ENCODE measurements at places on chromosomes 5 and 9.

- DNase-seq = peak; percentile 56
Observed at GRCh38 chr9:120985819-120986222, 59.2 kb upstream of the TRAF1 start.

- no peak for DNase-seq
Observed at GRCh38 chr5:111934511-111934910, 177.5 kb upstream of the NREP start.

- DNase-seq = no peak
Observed at GRCh38 chr9:83401328-83401900, 136.8 kb downstream of the FRMD3 start.

DNA sequence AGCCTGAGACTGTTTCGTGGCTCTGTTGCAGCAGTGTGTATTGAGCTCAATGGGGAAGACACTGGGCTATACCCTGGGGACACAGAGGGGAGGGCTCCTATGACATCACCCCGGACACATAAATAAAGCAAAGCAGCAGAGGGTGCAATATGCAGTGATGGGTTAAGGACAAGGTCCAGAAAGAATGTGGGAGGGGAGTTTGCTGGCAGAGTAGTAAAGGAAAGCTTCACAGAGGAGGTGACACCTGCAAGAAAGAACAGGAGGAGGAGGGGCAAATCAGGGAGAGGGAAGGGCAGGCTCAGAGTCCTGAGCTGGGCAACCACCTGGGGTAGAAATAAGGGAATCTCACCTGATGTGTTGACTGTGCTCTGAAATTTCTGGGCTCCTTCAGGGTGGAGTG, 35.3 kb upstream of the CDKN2AIPNL start:
- DNase-seq = no peak

- peak; percentile 23 for DNase-seq
Observed at GRCh38 chr9:70113403-70114022, 69.9 kb downstream of the MAMDC2 start.

GRCh38 chr9:2966565-2967300, 122.8 kb upstream of the PUM3 start:
- no peak for DNase-seq

DNA sequence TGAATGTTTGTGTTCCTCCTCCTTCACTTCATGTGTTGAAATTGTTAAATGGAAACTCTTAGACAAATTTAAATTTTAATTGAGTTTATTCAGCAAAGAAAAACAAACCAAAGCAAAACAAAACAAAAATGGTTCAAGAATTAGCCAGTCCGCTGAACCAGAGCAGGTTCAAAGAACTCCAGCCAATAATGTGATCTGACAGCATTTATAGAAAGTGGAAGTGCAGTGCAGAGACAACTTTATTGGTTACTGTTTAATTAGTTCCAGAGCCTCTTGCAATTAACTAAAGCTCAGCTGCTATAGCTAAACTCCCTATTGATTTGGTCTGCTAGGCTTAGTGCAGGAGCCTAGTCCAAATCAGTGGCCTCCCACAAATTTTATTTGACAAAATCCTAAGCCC, 132.9 kb downstream of the RNF180 start:
- DNase-seq = no peak

GRCh38 chr9:137123468-137123837, 8.9 kb upstream of the DPP7 start:
- DNase-seq = no peak

DNA sequence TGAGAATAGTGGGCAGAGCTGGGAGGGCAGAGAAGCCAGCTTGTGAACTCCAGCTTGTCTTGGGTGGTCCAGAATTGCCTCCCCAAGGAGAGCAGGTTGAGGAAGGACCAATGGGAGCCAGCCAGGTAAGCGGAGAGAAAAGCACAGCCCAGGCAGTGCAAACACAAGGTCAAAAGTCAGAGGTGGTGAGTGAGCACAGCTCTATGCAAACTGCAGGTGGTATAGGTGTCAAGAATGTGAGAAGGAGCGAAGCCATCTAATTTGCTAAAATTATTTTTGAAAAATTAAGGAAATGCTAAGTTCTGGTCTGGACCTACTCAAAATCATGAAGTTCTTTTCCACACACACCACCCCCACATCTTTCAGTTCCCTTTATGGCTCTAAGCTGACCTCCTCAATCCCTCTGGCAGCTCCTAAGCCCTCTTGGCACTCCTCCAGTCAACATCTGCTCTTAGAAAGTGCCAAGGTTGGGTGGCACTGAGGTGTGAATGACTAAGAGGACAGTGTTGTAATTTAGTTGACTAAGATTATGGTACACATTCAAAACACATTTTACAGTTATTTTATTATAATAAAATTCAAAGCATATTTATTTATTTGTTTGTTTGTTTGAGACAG, 6.6 kb upstream of the OTULINL start:
- DNase-seq = no peak

DNA sequence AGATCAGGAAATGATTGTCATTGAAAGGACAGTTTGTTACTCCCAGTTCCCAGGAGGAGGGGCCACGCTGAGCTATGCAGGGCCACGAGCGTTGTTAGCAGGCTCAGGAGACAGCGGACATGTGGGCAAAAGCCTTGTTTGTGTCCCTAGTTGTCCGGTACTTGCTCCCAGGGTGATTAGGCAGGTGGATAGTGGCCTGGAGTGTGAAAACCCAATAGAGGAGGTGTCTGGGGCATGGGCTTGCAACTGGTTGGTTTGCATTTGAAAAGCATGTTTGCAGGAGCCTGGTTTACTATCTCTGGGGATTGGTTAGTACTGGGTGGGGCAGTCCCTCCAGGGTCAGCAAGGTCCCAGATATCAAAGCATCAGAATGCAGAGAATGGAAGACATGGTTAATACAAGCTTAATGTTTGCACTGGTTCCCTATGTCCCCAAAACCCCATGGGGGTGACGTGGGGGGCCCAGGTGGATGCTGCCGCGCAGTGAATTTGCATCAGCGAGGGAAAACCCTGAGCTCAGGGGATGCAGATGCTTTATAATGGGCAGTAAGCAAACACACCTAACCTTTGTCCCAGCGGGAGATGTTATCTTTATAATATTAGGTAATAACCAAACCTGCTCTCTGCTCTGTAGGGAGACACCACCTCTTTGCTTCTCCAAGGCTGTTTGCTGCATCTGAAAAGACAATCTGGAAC, 39.7 kb downstream of the ROPN1L start:
- DNase-seq = peak; percentile 53

GRCh38 chr9:82903503-82903902, 159.4 kb downstream of the RASEF start:
- no peak for DNase-seq

DNA sequence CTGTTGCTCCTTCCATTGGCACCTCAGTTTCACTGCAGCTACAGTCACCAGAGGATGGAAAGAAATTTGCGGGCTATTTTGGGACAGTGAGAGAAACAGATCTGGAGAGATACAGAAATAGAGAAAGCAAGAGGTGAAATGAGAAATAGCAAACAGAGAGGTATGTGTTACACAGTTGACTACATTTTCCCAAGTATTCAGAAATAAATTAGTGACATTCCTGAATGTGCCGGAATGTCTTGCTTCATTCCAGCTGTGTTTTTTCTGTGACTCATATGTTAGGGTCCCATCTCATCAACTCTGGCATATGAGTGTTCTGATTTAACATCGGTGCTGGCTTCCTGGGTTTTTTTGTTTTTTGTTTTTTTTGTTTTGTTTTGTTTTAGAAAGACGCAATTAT, 63.8 kb upstream of the ZNF462 start:
- DNase-seq = peak; percentile 2

DNA sequence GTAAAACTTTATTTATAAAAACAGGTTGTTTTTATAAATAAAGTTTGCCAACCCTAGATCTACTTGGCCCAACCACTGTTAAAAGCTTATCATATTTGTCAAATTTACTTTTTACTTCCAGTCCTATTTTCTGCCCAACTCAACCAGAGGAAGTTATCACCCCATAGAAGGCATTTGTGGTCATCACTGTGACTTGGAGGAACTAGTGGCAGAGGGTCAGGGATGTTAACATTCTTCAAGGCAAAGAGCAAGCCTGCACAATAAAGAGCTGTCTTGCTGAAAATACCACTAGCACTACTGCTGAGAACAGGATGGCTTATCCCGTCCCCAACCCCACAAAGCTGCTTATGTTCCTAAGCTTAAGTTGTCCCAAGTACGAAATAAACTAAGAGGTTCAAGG, 22.3 kb downstream of the TTC33 start:
- no peak for DNase-seq

GRCh38 chr9:90680534-90680933, 37.9 kb upstream of the DIRAS2 start:
- no peak for DNase-seq

DNA sequence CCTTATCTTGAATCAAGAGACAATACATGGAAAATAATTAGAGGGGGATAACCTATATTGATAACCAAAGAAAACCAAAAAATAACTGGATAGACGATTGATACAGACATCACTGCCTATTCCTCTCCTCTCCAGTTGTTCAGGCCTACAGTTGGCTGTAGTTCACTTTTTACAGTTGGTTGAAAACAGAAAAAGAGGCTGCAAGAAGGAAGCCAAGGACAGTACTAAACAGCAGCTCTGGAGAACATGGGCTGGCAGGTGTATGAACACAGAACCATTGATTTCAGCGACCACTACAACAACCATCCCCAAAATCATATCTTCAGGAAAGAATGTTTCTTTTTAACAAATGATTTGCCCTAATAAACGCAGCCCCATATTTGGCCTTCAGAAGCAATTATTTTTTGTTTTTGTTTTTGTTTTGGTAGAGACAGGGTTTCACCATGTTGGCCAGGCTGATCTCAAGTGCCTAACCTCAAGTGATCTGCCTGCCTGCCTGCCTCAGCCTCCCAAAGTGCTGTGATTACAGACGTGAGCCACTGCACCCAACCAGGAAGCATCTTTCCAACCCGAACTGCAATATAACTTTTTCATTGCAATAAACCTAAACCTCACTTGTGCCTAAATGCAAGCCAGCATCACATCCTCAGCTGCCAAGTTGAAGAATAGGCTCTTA, 64.3 kb downstream of the MLLT3 start:
- DNase-seq = no peak

DNA sequence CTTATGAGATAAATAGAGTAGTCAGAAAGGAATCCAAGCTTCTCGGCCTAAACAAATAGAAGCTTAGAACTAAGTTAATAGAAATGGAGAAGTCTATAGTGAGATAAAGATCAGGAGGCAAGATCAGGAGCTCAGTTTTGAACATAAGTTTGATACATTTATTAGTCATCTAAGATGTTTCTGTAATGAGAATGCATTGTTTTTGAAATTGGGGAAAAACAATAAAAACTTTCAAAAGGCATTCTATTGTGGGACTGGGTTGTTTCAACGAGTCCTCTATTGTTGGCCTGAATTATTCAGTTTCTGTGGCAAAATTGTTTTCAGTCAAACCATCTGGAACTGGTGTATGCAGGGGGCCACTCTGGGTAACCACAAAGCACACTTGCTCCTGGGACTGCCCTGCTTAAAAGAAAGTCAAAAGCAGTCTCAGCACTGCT, 181.0 kb upstream of the CLINT1 start:
- DNase-seq = no peak

- no peak for DNase-seq
Observed at GRCh38 chr5:136075466-136075891, 46.7 kb downstream of the TGFBI start.

- DNase-seq = no peak
Observed at GRCh38 chr5:103346162-103346748, 87.7 kb downstream of the MACIR start.

DNA sequence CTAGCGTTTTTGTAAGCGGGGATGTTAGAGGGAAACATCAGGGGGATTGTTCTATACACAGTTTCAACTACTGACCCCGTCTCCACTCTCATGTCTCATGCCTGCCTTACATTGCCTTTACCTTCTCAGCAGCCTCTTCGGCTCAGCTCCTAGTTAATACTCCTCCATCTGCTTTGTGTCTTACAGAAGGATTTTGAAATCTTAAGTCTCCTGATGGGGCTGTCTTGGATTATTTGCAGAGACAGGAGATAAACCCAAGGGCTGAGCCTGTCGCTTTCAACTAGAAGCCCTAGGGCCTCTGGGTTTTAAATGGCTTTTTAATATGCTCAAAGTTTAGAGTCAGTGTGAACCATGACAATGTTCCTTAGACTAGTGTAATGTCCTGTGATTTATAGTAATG, 161.5 kb downstream of the CARTPT start:
- DNase-seq = no peak

DNA sequence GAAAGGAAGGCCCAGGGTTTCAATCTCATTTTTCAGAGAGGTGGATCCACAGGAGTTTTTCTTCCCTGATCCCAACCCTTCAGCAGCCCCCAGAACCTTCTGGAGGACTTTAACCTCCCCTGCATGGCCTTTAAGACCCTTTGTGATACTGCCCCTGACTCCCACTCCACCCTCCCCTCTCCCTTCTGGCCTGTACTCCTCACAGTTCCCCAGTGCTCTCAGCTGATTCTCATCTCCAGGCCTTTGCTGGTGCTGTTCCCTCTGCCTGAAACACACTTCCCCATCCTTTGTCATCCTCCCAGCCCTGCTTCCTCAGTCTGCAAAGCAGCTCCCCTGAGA, 18.5 kb downstream of the NEURL1B start:
- DNase-seq = no peak

DNA sequence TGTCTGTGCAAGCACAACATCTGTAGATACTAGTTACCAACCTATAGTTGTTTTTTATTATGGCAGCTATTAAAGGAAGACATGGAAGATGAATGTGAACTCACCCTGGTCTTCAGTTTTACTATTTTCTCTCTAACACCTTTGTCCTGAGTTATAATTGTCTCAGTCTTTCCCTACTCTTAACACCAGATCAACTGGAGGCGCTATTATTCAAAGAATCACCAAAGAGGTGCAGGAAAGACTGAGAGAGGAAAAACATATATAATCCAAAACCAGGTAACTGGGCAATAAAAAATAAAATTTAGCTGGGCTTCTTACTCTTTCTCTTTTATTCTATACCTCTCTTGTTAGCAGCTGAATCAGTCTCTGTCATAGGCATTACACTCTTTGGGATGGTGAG, 134.2 kb upstream of the C6 start:
- DNase-seq = no peak

- no peak for DNase-seq
Observed at GRCh38 chr5:17444496-17444895, 53.5 kb upstream of the TAF11L2 start.

DNA sequence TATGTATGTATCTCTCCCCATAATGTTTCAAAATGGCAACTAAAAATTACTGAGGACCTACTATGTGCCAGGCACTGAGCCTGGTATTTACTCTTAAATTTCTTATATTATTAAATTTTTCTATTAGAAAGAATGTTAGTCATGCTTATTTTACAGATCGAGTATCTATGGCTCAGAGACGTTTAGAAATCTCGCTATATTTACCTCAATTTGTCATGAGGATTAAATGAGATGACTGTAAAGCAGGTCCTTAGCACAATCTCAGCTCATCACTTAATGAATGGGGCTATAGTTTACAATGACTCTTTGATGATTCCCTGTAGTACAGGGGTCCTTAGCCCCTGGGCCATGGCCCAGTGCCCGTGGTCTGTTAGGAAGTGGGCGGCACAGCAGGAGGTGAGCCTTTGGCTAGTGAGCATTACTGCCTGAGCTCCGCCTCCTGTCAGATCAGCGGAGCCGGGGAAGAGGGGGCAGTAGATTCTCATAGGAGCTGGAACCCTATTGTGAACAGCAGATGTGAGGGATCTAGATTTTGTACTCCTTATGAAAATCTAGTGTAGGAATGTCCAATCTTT, 15.5 kb downstream of the ENC1 start:
- DNase-seq = no peak
